DMS53 (cell line): ENCODE measurements at places on chromosomes 6 and 20.

DNA sequence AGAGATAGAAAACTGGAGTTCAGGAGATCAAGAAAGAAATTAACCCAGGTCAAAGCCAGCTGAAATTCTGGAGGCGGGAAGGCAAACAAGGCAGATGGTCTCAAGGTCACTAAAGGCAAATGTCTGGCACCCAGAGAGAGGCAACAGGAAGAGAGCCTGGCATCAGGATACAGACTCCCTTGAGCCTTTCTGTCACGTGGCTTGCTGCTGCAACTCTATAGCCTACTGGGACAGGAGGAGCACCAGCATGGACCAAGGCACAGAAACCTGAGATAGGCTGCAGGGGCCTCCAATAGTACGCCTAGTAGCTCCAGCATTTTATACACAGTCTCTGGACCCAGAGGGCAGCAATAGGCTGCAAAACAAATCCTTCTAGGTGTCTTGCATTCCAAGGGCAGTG, 75.1 kb downstream of the SEL1L2 start:
- peak; percentile 46 for DNase-seq

GRCh38 chr6:5335020-5335419, 73.7 kb downstream of the FARS2 start:
- peak; percentile 28 for DNase-seq

DNA sequence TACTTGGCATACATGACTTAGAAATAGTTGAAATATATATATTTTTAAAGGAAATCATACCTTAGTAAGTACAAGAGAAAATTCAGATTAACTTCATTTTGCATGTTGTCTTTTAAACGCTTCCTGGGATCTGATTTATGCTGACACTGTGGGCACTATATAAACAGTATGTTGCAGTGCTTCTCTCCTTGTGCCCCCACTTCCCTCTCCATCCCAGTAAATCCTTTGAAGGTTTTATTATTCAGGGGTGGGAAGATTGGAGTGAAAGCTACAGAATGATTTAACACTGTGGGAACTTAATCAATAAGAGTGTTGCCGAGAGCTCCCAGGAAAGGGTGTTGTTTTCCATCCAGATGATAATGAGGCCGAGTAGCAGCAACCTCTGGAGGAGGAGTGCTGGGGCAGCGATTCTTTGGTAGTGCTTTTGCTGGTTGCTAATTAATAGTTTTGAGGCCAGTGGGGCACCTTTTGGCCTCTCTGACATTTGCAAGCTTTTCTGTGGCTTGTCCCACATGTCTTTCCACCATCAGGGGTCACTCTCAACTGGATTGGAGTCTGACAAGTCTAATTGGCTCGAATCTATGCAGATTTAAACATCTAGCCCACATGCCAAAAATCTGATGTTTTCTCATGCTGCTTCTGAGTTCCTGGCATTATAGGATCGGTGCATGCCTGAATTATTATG, 183.0 kb upstream of the MMS22L start:
- no peak for DNase-seq

DNA sequence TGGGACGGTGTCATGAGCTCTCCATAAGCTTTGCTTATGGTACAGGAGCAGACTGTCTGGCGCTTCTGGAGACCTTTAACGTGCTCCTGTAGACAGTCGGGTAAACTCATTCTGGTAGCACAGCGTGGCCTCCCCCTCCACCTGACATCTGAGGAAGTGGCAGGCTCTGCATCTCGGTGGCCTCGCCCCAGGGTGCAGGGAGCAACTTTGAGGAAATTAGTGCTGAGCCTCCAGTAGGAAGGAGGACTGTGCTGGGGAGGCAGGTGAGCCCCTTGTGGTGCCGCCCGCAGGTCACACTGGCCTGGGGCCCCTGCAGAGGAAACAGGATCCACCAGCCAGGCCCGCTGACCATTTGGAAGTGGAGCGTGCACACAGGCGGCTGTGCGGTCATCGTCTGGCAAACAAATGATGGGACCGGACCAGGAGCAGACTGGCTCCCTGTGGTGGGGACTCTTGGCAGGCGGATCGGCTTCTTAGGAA, 57.9 kb downstream of the SYNJ2 start:
- peak; percentile 17 for DNase-seq

- no peak for DNase-seq
Observed at GRCh38 chr6:55277646-55278045, 49.6 kb upstream of the GFRAL start.

DNA sequence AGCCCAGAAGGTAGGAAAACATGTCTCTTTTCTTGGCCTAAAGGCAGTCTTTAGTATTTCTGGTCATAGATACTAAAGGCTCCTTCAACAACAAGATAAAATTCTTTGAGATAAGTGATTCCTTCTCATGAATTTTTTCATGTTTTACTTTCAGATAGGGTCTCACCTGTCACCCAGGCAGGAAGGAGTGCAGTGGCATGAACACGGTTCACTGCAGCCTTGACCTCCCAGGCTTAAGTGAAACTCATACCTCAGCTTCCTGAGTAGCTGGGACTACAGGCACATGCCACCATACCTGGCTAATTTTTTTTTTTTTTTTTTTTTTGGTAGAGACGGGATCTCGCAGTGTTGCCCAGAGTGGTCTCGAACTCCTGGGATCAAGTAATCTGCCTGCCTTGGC, 9.1 kb downstream of the PNLDC1 start:
- no peak for DNase-seq

- DNase-seq = no peak
Observed at GRCh38 chr6:161745594-161746141, 471.8 kb upstream of the AGPAT4 start.

DNA sequence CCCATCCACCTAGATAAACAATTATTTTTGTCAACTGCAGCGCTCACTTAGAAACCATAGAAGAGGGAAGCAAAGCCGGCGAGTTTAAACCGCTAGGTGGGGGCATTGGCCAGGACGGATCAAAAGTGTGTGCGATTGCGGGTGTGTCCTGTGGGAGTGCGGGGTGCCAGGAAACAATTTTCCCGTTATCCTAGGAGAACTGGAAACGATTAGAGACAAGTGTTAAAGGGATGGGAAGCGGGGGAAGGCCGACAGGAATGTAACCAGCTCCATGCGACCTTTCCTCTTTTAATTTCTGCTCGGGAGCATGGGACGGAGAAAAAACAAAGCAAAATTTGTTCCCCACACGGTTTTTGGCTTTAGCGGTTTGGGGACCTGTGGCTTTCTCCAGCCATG, 2.8 kb upstream of the HTR1B start:
- DNase-seq = peak; percentile 83

GRCh38 chr6:6348256-6348655, 27.8 kb upstream of the F13A1 start:
- DNase-seq = no peak

GRCh38 chr20:10571313-10571815, 102.4 kb downstream of the JAG1 start:
- DNase-seq = no peak

DNA sequence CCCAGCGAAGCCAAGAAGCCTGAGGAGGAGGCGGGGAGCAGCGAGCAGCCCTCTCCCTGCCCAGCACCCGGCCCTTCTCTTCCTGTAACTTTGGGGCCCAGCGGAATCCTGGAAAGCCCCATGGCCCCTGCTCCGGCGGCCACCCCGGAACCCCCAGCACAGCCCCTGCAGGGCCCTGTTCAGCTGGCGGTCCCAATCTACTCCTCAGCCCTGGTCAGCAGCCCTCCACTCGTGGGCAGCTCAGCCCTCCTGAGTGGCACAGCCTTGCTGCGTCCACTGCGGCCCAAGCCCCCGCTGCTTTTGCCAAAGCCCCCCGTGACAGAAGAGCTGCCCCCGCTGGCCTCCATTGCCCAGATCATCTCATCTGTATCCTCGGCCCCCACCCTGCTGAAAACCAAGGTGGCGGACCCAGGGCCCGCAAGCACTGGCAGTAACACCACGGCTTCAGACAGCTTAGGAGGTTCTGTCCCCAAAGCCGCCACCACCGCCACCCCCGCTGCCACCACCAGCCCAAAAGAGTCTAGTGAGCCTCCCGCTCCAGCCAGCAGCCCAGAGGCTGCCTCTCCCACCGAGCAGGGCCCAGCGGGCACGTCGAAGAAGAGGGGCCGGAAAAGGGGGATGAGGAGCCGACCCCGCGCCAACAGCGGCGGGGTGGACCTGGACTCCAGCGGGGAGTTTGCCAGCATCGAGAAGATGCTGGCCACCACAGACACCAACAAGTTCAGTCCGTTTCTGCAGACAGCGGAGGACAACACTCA, 81.9 kb downstream of the SSR1 start:
- no peak for DNase-seq

DNA sequence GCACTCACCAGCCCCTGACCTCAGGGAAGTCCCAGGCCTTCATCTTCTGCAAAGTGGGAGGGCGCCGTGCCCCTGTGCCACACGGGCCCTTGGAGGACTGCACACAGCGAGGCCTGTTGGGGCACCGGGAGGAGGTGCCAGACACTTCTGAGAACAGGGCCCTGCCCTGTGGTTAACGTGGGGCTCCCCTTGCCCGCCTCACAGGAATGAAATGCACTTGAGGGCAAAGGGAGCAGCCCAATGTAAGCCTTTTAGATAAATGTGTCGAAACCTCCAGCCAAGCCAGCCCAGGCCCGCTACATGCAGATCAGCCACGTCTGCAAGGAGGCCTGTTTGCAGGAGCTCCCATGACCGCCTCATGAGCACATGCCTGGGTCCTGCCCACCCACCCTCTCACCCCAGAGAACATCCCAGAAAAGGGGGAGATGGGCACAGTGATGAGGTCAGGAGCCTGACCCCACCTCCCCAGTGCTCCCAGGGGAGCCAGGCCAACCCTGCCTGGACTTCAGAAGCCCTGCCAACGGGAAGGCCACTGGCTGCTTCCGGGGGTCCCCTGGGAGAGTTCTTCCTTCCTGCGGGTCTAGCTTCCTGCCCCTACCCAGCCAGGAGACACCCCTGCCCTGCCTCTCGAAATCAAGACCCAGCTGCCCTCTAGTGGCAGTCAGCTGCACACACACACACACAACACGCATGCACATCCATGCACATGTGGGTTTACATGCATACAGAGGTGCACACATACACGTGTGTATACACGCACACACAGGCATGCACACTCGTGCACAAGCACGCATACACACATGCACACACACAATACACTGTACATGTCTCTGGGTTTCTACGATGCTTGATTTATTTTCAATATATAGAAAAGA, 178.7 kb downstream of the TAF4 start:
- peak; percentile 47 for DNase-seq

DNA sequence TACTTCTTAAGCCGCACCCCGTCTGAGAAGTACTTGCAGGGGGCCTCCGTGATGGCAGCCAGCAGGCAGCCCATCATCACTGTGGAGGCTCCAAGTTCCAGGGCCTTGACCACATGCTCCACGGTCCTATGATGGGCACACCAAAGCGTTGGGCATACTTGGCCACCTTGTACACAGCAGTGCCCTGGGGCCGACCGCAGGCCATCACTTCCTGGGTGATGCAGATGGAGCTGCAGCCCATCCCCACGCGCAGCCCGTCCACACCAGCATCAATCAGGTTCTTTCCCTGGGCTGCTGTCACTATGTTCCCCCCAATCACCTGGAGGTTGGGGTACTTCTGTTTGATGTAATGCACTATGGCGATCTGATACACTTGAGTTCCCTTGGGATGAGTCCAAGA, 19.8 kb upstream of the RNF144B start:
- no peak for DNase-seq

- no peak for DNase-seq
Observed at GRCh38 chr6:144292372-144292771, 7.2 kb downstream of the UTRN start.

DNA sequence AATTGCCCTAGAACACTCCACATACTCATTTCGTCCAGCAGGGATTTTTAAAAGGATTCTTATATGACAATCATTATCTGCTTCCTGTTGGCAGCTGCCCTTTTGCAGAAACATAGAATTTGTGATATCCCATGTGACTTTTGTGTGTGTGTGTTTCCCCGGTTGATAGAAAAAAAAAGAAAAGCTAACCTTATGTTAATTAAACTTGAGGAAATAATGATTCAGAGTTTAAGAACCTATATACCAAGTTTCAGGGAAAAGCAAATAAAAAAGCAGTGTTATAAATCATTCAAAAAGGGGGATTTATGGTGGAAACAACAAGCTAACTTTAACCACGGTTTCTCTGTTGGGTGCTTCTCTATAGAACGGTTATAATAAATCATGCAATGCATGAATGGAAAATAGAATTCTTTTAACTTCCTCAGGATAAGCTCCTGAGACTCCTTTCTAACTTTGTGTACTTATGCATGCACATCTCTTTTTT, 826.9 kb upstream of the EYS start:
- DNase-seq = peak; percentile 12

- DNase-seq = no peak
Observed at GRCh38 chr20:53227523-53227922, 255.4 kb downstream of the TSHZ2 start.

GRCh38 chr6:136764517-136764993, 27.7 kb downstream of the MAP3K5 start:
- no peak for DNase-seq

DNA sequence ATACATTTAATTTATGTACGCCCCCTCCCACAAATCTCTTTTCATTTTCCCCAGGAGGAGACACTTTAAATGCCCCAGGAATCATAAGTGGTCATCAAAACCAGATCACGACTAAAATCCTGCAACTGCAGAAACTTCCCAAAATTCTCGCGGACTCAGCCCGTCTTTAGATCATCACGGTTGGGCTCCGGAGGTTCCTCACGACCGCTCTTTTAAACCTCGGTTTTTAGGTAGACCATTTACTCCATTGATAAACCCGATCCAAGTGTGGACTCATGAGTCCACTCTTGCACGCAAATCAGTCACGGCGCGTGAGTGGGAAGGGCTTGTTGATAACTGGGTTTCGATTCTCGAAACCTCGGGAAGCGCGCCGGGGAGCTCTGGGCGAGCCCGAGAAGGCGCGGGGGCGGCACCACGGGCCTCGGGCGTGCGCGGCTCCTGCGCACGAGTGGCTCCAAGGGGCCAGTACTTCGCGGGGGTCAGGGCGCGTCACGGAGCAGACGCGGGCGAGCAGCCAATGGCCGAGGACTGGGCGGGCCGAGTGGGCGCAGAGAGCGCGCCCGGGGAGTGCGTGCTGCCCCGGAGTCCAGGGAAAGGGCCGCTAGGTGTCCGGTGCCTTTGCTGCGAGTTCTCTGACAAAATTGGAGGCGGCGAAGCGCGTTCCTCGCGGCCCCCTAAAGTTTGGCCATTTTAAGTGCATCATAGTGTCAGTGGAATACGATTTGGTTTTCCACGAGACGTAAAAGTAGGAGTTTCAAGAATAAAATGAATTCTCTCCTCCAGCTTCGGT, 635 bp upstream of the TENT5A start:
- peak; percentile 95 for DNase-seq

DNA sequence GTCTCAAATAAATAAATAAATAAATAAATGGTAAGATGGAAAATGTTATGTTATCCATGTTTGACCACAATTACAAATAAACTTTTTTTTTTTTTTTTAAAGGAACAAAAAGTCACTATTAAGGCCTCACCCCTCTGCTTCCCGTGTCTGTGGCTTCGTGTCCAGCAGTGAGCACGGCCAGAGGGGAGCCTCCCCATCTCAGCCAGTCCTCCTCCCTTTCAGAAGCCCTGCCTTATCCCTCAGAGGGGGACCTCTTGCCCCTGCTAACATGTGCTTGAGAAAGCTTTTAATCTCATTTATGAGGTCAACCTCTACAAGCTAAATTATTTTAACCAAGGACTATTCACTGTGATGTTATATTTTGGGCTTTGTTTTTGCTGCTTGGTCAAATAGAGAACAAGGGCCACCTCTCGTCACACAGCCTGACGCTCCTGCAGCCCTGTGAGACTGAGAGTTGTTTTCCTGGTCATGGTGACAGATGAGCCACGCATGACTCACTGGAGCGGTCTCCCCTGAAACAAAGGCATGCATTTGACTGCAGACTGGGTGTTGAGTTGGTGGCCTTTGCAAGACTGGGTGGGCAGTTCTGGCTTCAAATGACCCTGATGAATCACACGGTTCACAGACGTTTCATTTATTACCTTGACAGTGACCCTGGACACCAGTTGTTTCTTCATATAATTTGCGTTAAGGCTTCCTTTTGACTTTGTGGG, 131.8 kb downstream of the TIAM2 start:
- DNase-seq = peak; percentile 73

- no peak for DNase-seq
Observed at GRCh38 chr6:119985952-119986736, 636.6 kb upstream of the MAN1A1 start.
